ENCODE measurements at places on chromosomes 1 and 21.
A peak's percentile ranks its signal among the peaks of the same experiment; 100 is the strongest.

- no peak for DNase-seq
These were observed 15.6 kb downstream of the STRIP1 start for GRCh38 chr1:110049801-110050601.

GRCh38 chr1:11470912-11471311 is 8.0 kb upstream of the DISP3 start:
- DNase-seq, result no peak

DNA sequence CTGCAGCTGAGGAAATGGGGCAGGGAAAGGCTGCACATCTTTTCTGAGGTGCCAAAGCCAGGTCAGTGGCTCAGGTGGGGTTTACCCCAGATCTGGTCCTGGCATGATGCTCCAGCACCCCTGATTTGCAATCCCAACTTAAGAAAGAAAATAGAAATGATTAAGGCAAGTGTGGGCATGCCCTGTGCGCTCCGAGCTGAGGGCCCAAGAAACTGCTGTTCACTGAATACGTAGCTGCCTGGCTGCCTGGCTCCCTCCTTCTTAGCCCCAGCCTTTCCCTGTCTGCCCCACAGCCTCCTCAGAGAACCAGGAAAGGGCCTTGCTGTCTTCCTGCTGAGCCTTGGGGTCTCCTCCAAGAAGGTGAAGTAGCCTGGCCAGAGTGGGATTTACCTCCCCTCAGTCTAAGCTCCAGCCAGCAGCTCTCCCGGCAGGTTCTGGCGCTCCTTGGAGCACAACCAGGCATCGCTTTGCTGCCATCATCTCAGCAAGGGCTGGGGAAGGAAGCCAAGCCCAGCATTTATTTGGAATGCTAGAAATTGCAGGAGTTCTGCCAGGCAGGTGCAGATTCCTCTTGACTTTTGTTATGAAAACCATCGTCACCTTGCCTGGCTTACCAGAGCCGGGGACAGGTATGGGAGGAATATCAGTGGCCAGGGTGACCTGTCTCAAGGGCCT is 51.3 kb upstream of the SELENON start:
- DNase-seq, result peak; percentile 34

DNA sequence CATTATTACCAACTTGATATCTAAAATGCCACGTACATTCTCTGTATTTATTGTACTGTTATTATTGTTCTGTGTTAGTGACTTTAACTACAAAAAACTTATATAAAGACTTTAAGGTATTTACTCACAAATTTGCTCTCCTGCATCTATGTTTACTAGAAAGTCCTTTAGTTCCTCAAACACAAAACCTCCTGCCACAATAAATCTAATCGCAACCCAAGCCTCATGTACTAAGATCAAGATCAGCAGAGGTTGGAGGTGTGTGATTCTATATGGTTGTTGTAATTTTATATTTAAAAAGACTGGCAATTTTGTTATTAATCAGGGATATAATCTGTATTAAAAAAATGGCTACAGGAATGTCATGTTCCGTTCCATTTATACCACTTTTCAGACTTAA is 68.6 kb downstream of the VAV3 start:
- no peak for DNase-seq

GRCh38 chr1:11893907-11894251 is 32.3 kb downstream of the KIAA2013 start:
- DNase-seq, result peak; percentile 66

DNA sequence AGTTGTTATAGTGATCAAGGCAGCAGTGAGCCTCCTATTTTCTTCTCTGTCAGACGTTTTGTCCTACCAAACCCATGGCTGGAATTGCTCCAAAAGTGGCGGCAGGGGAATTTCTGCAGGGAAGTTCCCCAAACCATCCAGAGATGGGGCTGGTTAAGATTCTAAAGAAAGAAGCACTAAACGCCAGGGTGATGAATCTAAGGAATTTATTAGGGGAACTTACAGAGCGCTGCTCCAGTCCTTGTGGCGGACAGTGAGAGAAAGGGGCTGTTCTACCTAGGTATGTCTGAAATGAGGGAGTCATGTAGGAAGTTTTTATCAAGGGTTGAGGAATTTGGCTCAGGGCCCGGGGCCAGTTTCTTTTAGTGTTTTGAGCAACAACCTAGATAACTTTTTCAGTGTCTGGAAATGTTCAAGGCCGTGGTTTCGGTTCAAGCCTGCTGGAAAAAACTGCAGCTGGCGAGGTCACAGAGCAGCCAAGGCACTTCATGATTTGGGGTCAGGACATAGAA is 222.4 kb upstream of the B3GALT2 start:
- no peak for DNase-seq

DNA sequence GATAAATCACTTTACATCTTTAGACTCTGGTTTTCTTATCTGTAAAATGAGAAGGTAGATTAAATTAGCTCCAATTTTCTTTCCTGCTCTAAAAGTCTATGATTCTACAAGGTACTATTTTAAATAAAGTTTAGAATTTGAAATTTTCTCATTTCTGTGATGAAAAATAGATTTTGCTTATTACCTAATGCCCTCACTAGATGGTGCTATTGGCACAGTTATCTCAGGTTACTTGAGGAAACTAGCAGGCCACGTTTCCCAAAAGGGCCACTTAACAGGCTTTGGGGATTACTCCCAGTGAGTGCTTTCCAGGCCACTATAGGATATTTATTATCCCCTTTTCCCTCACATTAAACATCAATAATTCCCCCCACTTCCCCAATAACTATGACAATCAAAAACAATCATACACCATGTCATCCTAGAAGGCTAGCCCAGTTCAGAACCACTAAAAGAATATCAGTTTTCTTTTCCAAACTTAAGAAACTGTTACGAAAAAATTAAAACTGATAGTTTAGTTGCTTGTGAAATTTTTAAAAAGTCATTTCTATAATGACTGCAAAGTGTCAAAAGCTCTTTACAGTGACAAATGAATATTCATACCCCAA is 30.6 kb downstream of the OMA1 start:
- peak; percentile 73 for DNase-seq

DNA sequence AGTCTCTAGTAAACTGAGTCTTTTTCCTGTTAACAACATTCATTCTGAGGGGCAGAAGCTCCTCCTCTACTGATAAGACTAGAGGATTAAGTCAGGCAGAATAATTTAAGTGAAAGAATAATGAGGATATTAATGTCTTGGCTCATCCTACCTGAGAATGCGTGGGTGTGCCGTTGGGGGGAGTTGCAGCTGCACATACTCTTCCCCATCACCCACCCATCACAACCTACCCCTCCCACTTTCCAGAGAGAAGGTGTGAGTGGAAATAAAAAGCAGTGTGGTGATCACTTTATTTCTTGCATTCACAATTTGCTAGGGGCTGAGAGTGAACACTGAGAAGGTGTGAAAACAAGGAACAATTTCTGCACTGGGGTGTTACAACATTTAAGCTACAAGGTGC is 146.8 kb upstream of the MAGI3 start:
- no peak for DNase-seq

DNA sequence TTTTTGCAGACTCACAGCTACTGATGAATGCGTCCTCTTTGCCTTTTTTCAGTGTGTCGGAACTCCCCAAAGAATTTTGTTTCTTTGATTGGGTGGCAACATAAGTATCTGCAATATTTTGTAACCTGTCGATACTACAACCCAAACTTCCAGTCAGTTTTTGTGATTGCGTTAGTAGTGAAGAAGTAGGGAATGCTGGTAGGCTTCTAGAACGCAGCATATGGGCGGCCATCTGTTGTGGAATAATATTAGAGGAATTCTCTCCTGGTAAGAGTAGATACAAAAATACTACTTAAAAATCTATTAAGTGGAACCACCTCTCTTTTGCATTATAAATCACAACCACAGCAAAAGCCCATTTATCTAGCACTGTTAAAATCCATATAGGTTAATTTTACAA is 107.4 kb downstream of the LYST start:
- DNase-seq, result peak; percentile 44

- DNase-seq, result no peak
These were observed 13.7 kb downstream of the SELL start for GRCh38 chr1:169697755-169698154.

- DNase-seq, result no peak
These were observed 40.6 kb downstream of the CAMTA1 start for GRCh38 chr1:6825828-6826227.

GRCh38 chr1:46464915-46465314 is 24.7 kb upstream of the DMBX1 start:
- DNase-seq, result no peak

DNA sequence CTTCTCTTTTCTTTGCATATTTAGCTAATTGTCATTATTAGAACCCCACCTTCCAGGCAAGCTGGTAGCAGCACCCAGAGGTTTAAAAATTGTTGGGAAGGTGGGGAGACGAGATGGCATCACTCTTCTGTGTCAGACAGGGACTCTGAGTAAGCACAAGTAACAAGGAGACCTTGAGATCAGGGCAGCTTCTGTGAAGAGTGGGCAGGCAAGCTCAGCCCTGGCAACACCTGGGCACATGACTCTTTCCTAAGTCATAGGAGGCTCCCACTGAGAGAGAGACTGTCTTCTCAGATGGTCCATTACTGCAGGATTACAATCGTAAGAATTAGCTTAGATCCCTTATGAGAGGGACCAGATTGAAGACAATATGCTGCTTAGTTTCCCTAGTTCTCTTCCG is 183.5 kb downstream of the BRINP2 start:
- DNase-seq, result no peak

GRCh38 chr1:173393659-173394000 is 83.5 kb upstream of the PRDX6 start:
- DNase-seq, result no peak

DNA sequence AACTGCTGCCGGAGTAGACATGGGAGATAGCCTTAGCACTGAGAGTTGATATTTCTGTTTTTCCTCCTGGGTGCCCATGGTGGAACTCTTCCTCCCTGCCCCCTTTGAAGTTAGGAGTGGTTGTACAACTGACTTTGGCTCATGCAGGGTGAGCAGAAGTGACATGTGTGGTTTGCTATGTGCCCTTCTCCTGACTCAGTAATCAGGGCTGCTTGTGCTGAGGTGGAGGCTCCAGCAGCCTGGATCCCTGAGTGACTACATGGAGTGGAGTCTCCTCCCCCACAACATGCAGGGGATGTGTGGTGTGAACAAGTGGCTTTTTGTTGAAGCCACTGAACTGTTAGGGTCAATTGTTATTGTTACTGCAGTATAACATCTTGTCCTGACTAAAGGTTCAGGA is 261.6 kb downstream of the CAMTA1 start:
- no peak for DNase-seq

- no peak for DNase-seq
These were observed 110.1 kb upstream of the VAV3 start for GRCh38 chr1:108075055-108075454.

GRCh38 chr1:11196945-11197344 is 7.8 kb downstream of the ANGPTL7 start:
- no peak for DNase-seq

DNA sequence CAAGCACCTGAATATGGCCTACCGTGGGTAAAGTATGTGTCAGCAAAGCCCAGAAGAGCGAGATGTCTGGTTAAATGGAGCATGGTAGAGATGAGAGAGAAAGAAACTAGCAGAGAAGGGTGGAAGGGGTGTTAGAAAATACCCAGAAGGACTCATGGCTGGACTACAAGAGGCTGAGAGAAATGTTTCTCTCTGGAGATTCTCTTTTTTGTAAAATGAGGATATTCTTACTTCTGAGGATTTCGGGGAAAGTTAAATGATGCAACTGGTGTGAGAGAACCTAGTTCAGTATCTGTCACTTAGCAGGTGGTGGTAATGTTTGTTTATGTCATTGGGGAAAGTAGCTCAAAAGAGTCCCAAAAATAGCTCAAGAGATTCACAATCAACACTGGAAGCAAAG is 7.2 kb upstream of the EPS15 start:
- DNase-seq, result no peak

DNA sequence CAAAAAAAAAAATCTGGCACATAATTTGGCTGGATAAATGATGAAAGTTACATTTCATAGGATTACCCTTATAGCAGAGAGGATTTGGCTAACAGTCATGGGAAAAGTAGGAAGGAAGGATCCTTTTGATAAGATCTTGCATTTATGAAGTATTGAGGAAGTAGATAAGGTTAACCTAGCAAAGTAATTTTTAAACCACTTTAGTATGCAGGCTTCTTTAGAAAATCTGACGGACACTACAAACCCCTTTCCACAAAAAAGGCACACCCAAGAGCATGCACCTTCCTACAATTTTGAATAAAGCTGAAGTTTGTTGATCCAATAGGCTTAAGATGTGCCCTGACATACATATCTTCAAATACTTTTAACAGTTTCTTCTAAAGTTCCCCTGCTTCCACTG is 275.2 kb downstream of the GRIK1 start:
- no peak for DNase-seq

- DNase-seq, result no peak
These were observed 17.3 kb downstream of the CHD5 start for GRCh38 chr1:6162773-6163172.

DNA sequence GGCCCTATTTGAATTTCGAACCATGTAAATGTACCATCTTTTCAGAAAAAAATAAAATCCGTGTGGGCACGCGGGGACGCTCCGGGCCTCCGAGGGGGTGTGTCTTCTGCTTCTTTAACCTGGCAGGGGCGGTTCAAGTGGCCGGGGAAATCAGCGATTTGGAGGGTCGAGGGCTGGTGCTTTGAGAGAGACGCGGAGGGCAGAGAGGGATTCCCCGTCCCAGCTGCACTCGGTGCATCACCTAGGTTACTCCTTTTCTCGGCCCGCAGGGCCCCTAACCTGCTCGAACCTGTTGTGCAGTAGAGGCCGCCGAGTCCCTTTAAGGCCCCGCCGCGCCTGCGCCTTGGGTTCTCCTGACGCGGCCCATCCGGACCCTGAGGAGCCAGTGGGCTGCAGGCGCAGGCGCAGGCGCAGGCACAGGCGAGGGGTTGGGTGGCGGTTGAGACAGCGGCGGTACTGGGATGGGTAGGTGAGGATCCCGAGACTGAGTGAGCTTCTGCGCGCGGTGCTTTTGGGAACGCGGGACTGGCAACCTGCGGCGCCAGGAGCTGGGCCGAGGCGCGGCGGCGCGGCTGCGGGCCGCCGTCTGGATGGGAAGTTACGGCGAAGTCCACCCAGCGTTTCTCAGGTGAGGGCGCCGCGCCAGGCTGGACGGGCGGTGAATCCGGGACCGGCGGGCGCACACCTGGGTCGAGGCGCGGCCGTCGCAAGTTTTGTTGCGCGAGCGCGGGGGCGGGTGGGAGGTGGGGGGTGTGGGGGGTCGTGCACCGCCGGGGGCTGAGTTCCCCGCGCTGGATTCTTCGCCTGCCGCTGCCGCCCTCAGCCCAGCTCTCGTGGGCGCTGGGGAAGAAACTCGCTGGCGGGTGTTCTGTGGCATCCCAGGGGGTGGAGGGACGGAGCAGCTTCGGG is at the start of gene NBPF3:
Gene NBPF3 (plus strand): TSS at position 417 of the 909 bp plus-strand sequence. CDS start 4,950 bp downstream, outside the sequence.
- DNase-seq, result peak; percentile 92

DNA sequence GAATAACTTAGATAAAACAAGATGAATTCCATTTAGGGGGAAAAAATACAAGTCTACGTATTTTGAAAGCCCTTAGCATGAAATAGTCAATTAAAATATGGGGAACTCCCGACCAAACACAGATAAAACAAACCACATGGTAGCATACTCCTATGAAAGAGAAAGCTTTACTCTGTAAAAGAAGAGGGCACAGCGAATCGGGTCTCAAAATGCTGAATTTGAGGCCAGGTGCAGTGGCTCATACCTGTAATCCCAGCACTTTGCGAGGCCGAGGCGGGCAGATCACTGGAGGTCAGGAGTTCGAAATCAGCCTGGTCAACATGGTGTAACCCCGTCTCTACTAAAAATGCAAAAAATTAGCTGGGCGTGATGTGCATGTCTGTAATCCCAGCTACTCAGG is 116.9 kb upstream of the TIAM1 start:
- DNase-seq, result no peak

- DNase-seq, result no peak
These were observed 20.8 kb downstream of the CNST start for GRCh38 chr1:246587032-246587431.

GRCh38 chr1:12475101-12475500 is 142.9 kb downstream of the DHRS3 start:
- no peak for DNase-seq

GRCh38 chr1:34425785-34426184 is 249.1 kb downstream of the C1orf94 start:
- no peak for DNase-seq
